ENCODE measurements at places on chromosomes 12 and 14. TPM values are rescaled to one million over a fixed set of nuclear protein-coding genes. Genes with fewer than 3 reads are reported as not detected.

CCDC184 gene
- polyA plus RNA-seq = 0.24 TPM

TAS2R13 gene
- polyA plus RNA-seq = 0.10 TPM

C12orf60 gene
- 6.2 TPM for polyA plus RNA-seq

AKAP6 gene
- 3.3 TPM for polyA plus RNA-seq

LRTM2 gene
- polyA plus RNA-seq = 0.33 TPM

WASHC4 gene
- polyA plus RNA-seq = 49.3 TPM

ESR2 gene
- polyA plus RNA-seq = 0.74 TPM

INHBC gene
- 0.20 TPM for polyA plus RNA-seq

TC2N gene
- polyA plus RNA-seq = 15.7 TPM

RNF212B gene
- 1.6 TPM for polyA plus RNA-seq

SART3 gene
- polyA plus RNA-seq = 52.9 TPM

ANKRD33 gene
- 0.10 TPM for polyA plus RNA-seq
